ENCODE measurements at places on chromosomes 13 and 19. TPM values are rescaled to one million over a fixed set of nuclear protein-coding genes. Genes with fewer than 3 reads are reported as not detected.

The NLRP4 gene
- total RNA-seq, result not detected

The ZNF491 gene
- 1.1 TPM for total RNA-seq

The DACH1 gene
- total RNA-seq, result not detected

The ALDH16A1 gene
- 35.2 TPM for total RNA-seq

The IZUMO2 gene
- total RNA-seq, result not detected

The PCDH17 gene
- 0.20 TPM for total RNA-seq

The OR7G2 gene
- total RNA-seq, result not detected

The RDH8 gene
- 0.39 TPM for total RNA-seq
